CD4-positive, alpha-beta T cell treated with Interleukin-2 at 100 ng/mL for 4 hours (primary cell): ENCODE measurements at places on chromosomes 7 and 10.

- DNase-seq: no peak
Observed at GRCh38 chr10:92697663-92698511, 8.1 kb downstream of the HHEX start.

DNA sequence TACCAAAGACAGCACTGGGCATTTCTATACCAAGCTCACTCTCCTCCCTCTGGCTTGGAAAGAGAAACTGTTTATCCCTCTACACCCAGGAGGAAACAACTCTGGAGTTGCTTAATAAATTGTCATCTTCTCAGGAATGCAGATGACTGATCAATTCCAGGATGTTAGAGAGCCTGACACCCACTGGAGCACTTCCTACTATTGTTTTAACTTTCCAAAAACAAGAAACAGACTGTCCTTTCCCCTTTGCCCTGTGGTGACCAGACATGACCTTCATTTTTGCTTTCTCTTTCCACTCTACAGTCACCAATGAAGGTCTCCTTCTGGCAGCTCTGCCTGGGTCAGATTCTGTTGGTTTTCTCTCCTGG lies 19.6 kb downstream of the GIMAP4 start:
- DNase-seq: no peak

GRCh38 chr10:78777466-78777865 lies 291.3 kb upstream of the ZMIZ1 start:
- DNase-seq: no peak

GRCh38 chr10:11602919-11603523 lies 8.4 kb downstream of the USP6NL start:
- no peak for DNase-seq

DNA sequence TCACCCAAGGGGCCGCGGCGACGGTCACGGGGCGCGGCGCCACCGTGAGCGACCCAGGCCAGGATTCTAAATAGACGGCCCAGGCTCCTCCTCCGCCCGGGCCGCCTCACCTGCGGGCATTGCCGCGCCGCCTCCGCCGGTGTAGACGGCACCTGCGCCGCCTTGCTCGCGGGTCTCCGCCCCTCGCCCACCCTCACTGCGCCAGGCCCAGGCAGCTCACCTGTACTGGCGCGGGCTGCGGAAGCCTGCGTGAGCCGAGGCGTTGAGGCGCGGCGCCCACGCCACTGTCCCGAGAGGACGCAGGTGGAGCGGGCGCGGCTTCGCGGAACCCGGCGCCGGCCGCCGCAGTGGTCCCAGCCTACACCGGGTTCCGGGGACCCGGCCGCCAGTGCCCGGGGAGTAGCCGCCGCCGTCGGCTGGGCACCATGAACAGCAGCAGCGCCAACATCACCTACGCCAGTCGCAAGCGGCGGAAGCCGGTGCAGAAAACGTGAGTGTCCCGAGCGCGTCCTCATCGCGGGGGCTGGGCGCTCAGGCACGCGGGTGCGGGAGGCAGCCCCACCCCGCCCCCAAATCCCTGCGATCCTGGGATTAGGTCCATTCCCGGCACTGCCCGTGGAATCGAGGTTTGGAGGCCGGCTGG lies 509 bp downstream of the AHR start:
- DNase-seq: peak; percentile 57

DNA sequence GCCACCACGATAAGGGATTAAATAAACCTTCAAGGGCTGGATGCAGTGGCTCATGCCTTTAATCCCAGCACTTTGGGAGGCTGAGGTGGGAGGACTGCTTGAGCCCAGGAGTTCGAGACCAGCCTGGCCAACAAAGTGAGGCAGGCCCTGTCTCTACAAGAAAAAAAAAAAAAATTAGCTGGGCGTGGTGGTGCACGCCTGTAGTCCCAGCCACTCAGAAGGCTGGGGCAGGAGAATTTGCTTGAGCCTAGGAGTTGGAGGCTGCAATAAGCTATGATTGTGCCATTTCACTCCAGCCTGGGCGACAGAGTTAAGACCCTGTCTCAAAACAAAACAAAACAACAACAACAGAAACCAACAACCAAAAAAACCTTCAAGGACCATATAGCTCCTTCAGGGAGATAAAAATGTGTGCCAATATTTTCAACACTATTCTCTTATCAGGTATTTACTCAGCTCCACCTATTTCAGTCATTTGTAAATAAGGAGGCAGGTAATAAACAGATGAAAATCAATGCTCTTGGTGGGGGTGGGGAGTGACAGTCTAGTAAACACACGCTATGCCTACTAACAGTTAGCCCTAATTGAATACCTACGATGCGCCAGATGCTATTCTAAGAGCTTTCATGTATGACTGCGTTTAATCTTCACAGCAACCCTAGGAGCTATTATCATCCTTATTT lies 13.2 kb downstream of the BAIAP2L1 start:
- no peak for DNase-seq

DNA sequence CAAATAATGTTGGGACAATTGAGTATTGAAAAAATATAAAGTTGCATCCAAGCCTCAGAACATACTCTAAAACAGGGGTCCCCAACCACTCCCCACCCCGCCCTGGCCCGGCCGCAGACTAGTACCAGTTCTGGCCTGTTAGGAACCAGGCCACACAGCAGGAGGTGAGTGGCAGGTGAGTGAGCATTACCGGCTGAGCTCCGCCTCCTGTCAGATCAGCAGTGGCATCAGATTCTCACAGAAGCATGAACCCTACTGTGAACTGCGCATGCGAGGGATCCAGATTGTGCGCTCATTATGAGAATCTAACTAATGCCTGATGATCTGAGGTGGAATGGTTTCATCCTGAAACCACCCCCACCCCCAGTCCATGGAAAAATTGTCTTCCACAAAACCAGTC lies 19.4 kb downstream of the HIPK2 start:
- no peak for DNase-seq
